ENCODE measurements at places on chromosomes 3 and 15.

- H3K4me1 ChIP-seq: no peaks in the 10 kb centered on the region
- H3K36me3 ChIP-seq: no peaks in the 10 kb centered on the region
- H3K4me3 ChIP-seq: no peak overlapping the region
- no peak for DNase-seq
Measured at GRCh38 chr15:60957111-60957510, 272.0 kb downstream of the RORA start.

GRCh38 chr3:27848826-27849225 lies 126.7 kb upstream of the EOMES start:
- H3K4me1 ChIP-seq: no peaks in the 10 kb centered on the region
- peaks cover 6% of the 10 kb centered on the region for H3K27me3 ChIP-seq
- no peak overlapping the region for H3K27ac ChIP-seq
- no peaks in the 10 kb centered on the region for H3K36me3 ChIP-seq
- no peak for DNase-seq
- no peak overlapping the region for H3K4me3 ChIP-seq

DNA sequence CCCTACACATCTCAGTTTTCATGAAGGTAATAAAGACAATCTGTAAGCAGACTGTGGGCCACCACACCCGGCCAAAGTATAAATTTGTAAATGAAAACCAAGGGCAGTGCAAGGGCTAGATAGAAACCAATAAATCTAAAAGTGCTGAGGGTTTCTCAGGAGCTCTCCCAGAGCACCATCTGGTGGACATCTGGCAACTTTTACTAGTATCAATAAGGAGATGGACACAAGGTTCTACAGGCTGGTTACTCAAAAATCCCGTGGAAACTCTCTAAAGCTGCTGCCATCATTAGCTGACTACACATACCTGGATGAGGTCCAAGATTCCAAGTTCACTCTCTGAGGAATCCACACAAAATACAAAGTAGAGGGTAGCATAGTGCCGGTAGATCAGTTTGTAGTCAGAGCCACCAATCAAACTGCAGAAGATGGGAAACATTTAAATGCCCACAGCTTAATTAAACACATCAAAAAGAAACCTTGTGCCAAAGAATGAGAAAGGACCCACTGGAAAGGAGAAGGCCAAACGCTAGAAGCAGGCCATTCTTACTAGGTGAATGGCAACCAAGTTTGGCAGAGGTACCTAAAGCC lies 5.5 kb downstream of the AP3S2 start:
- no peaks in the 10 kb centered on the region for H3K27me3 ChIP-seq
- DNase-seq: no peak
- peaks cover 45% of the 10 kb centered on the region for H3K36me3 ChIP-seq

GRCh38 chr3:153130312-153130977 lies 31.6 kb upstream of the RAP2B start:
- no peak for DNase-seq
- no peaks in the 10 kb centered on the region for H3K36me3 ChIP-seq
- H3K27me3 ChIP-seq: no peaks in the 10 kb centered on the region
- H3K4me1 ChIP-seq: no peaks in the 10 kb centered on the region
- no peak overlapping the region for H3K4me3 ChIP-seq
- no peak overlapping the region for H3K27ac ChIP-seq

DNA sequence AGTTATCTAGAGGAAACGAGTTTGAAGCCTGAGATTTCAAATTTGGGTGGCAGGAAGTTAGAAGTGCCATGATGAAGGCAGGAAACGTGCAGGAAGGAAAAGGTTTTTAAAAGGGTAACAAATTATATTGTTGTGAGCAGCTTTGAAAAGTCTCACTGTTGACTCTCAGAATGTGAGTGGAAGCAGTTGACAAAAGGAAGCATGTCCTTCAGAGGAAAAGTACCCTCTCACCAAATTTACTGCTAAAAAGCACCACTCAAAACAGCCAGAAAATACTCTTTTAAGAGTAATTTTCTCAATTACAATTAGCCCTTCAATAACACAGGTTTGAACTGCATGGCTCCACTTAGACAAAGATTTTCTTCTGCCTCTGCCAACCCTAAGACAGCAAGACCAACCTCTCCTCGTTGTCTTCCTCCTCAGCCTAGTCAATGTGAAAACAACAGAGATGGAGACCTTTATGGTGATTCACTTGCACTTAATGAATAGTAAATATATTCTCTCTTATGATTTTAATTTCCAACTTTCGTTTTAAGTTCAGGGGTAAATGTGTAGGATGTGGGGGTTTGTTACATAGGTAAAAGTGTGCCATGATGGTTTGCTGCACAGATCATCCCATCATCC lies 117.1 kb upstream of the LIPC start:
- no peaks in the 10 kb centered on the region for H3K36me3 ChIP-seq
- DNase-seq: no peak
- H3K27ac ChIP-seq: no peak overlapping the region
- H3K27me3 ChIP-seq: no peaks in the 10 kb centered on the region
- H3K4me3 ChIP-seq: no peak overlapping the region

GRCh38 chr3:133238015-133238414 lies 161.8 kb upstream of the BFSP2 start:
- no peak overlapping the region for H3K27ac ChIP-seq
- peaks cover 10% of the 10 kb centered on the region for H3K27me3 ChIP-seq
- no peaks in the 10 kb centered on the region for H3K36me3 ChIP-seq
- no peaks in the 10 kb centered on the region for H3K4me1 ChIP-seq
- no peak for DNase-seq

- H3K27me3 ChIP-seq: peaks cover 7% of the 10 kb centered on the region
- no peak overlapping the region for H3K27ac ChIP-seq
- no peaks in the 10 kb centered on the region for H3K36me3 ChIP-seq
- H3K4me1 ChIP-seq: no peaks in the 10 kb centered on the region
- no peak overlapping the region for H3K4me3 ChIP-seq
Measured at GRCh38 chr3:178217479-178217878, 318.8 kb upstream of the KCNMB2 start.

DNA sequence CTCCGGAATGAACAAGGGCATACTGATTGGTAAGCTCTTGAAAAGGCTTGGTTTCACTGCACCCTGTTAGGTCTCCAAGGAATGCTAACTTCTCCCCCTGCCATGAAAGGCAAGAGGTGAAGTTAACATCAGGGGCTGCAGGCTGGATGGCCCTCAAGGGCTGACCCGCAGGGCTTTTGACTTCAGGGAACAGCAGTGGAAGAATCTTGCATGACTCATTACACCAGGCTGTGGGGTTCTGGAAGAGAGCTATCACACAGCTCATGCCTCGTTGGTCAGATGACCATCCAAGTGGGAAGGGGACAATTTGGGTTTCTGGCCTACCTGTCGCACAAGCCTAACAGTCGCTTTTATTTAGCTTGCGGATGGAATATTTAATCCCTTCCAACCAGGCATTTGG lies 23.6 kb upstream of the ATG7 start:
- H3K27me3 ChIP-seq: peaks cover 13% of the 10 kb centered on the region
- no peak for DNase-seq
- no peaks in the 10 kb centered on the region for H3K36me3 ChIP-seq
- H3K4me3 ChIP-seq: no peak overlapping the region
- H3K27ac ChIP-seq: no peak overlapping the region
